ENCODE measurements at places on chromosomes 2 and 18.

GRCh38 chr2:10433947-10434885, 13.9 kb downstream of the ODC1 start:
- no peak for DNase-seq

- DNase-seq: peak; percentile 74
These were observed 577 bp downstream of the EHBP1 start for GRCh38 chr2:62705859-62706720.

GRCh38 chr2:99928470-99929053, 213.8 kb downstream of the AFF3 start:
- DNase-seq: no peak

DNA sequence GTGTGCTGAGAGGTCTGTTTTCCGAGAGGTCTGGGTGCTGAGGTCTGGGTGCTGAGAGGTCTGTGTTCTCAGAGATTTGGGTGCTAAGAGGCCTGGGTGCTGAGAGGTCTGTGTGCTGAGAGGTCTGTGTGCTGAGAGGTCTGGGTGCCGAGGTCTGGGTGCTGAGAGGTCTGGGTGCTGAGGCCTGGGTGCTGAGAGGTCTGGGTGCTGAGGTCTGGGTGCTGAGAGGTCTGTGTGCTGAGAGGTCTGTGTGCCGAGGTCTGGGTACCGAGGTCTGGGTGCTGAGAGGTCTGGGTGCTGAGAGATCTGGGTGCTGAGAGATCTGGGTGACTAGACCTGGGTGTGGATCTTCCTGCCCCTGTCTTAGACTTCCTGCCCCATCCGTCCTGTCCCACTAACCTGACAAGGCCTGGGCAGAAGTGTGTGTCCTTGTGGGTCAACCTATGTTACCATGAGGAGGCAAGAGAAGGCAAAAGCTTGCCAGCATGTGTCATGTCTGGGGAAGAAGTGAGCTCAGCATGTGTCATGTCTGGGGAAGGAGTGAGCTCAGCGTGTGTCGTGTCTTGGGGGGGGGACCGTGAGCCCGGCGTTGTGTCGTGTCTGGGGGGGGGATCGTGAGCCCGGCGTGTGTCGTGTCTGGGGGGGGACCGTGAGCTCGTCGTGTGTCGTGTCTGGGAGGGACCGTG, 69.3 kb downstream of the KCNG2 start:
- no peak for DNase-seq

- no peak for DNase-seq
These were observed 5.4 kb downstream of the NEB start for GRCh38 chr2:151728804-151729414.

- DNase-seq: no peak
These were observed 60.7 kb upstream of the PPM1B start for GRCh38 chr2:44107974-44108373.
